ENCODE measurements at places on chromosomes 3 and 15. TPM values are rescaled to one million over a fixed set of nuclear protein-coding genes. Genes with fewer than 3 reads are reported as not detected.

The TMCO5A gene
- not detected for polyA plus RNA-seq

The GPR171 gene
- polyA plus RNA-seq = not detected

The TJP1 gene
- 95.2 TPM for polyA plus RNA-seq

The DISP2 gene
- 43.8 TPM for polyA plus RNA-seq

The ADAMTS7 gene
- polyA plus RNA-seq = 13.5 TPM
